ENCODE measurements at places on chromosomes 6 and 20. TPM values are rescaled to one million over a fixed set of nuclear protein-coding genes. Genes with fewer than 3 reads are reported as not detected.

DNA sequence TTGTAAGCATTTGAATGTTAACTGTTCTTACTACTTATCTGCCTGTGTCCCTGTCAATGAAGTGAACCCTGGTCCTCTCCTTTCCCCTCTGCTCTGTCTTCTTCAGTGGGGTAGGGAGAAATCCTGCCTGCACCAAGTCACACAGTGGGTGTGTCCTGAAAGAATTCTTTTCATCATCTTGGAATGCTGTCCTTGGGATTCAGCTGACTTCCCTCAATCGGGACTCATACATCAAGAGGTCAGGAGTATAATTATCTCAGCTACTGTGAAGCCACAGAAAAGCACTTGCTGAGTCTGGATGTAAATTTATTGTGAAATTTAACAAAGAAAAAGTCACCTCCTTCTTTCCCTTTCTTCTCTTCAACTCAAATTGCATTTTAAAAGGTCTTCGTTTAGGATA lies 328.5 kb downstream of the SOX4 start:
- DNase-seq: no peak

Gene MUCL3
- not detected for total RNA-seq

- DNase-seq: no peak
Measured at GRCh38 chr6:38959138-38959537, 89.4 kb upstream of the GLP1R start.

DNA sequence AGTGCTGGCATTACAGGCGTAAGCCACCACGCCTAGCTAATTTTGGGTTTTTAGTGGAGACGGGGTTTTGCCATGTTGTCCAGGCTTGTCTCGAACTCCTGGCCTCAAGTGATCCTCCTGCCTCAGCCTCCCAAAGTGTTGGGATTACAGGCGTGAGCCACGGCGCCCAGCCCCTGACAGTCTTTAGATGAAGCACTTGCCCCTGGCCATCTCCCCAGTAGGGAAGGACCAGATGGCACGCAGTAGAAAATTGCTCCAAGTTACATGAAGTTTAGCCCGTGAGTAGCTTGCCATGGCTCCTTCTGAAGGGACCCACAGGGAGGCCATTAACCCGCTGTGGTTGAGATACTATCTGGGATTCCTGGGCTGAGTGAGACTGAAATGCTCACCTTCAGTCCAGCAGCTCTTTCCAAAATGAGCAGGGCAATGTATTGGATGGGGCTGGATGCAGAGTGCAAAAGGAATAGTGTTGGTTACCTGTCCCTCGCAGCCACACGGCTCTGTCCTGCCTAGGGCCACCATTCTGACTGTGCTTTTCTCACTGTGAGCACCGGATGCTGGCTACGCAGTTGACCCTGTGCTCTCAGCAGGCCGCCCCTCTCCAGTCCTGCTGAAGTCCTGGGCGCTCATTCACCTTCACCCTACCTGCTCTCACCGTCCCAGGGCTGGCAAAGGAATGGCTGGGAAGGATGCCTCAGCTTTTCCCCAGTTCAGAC lies 66.9 kb downstream of the EFCAB8 start:
- no peak for DNase-seq

DNA sequence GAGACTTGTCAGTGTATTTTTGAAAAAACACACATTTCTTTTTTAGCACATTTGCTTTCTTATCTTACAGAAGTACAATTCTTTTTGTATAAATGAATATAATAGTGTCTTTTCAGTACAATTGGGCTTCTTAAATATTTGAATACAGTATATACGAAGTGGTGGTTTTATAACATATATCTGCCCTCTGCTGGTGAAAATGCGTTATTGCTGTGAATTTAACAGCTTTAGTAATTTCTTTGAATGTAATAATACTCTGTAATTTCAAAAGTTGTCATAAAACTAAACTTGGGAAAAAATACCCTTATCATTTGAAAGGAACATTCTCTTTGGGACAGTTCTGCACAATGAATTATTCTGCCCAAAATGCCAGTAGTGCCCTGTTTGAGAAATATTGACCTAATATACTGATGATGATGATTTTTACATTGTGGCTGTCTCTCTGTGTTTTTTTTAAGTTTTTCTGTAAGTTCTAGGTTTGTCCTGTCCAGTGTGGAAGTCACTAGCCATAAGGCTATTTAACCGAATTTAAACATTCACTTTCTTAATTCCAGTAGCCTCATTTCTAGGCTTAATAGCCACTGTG lies 19.0 kb downstream of the SMAP1 start:
- no peak for DNase-seq

Gene STX16
- 167 TPM for total RNA-seq

Gene TBXT
- total RNA-seq: not detected

DNA sequence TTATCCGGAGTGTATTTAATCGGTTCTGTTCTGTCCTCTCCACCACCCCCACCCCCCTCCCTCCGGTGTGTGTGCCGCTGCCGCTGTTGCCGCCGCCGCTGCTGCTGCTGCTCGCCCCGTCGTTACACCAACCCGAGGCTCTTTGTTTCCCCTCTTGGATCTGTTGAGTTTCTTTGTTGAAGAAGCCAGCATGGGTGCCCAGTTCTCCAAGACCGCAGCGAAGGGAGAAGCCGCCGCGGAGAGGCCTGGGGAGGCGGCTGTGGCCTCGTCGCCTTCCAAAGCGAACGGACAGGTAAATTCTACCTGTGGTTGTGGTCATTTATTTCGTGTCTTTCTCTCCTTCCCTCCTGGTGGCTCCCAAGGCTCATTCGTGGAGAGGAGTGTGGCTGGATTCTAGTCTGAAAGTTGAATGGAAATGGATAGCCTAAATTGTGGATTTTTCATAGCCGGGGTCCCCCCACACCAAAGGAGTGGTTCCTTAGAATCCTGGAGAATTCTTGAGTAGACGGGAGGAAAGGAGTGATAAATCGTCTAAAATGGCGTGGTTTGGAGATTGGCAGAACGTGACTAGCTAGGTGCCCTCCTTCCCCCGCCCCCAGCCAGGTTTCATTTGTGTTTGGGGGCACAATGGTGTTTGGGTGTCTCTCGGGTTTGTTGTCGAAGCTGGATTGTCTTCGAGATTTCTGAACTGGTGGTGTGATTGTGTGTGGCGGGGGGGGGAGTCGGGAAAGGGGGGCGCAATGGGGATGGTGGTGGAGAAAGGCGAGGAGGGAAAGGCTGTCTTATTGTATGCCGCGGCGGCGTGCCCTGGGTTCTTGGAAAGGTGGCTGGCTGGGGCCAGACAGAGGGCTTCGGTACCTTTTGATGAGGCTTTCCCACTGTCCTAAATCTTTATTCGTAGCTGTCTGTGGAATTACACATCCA lies 673 bp downstream of the MARCKS start:
- no peak for DNase-seq

DNA sequence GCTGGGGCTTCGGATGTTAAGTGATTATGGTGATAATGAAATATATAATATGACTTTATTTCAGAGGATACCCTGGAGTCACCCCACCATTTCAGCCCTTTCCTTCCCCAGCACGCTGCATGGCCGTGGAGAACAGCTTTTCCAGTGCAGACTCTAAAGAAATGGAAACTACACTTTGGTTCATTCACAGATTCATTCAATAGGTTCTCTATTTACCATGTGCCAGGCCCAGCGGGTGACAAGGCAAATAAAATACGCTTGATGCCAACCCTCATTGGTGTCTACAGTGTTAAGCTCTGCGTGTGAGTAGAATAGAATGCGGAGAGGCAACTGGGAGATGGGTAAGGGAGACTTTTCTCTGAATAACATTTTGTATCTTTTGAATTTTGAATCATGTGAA lies 89.7 kb downstream of the TCP11 start:
- no peak for DNase-seq

DNA sequence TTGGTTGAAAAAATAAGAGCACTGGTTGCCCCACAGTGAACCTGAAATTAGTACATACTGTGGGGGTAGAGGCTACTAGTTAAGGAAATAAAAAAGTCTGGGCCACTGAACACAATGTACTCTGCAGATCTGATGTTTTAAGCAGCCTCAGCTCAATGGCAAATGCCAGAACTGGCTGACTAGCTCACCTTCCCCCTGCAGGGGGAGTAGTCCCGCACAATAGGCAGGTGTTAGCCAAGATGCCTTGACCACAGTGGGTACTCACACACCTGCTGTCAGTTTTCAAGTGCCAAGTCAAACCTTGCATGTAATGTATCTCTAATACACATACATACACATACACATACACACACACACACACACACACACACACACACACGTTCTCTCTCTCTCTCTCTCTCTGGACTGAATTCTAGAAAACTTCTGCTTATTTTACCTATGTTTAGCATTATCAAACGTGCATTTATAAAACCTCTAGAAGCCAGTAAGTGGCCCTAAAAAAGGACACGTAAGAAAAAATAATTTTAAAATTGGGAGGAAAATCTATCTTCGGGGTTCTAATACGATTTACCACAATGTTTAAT lies 36.1 kb downstream of the GMDS start:
- no peak for DNase-seq

DNA sequence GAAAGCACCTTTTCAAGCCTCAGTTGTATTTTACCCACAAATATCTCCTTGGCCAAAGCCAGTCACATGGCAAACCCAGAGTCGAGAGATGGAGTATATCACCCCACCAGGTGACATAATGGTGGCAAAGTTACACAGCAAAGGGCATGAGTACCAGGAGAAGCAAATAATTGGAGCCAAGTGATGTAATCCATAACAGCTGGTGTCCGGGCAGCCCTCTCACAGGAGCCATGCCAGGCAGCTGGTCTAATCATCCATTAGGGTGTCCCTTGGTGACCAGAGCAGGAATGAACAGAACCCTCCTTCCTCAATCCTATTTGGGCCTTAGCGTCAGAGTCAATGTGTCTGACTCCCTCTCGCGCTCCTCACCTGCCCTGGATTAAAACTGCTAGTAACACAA lies 272.1 kb downstream of the LRFN2 start:
- no peak for DNase-seq
